ENCODE measurements at places on chromosomes 6 and 20. TPM values are rescaled to one million over a fixed set of nuclear protein-coding genes. Genes with fewer than 3 reads are reported as not detected.

The OPRL1 gene
- polyA plus RNA-seq, result 0.29 TPM

DNA sequence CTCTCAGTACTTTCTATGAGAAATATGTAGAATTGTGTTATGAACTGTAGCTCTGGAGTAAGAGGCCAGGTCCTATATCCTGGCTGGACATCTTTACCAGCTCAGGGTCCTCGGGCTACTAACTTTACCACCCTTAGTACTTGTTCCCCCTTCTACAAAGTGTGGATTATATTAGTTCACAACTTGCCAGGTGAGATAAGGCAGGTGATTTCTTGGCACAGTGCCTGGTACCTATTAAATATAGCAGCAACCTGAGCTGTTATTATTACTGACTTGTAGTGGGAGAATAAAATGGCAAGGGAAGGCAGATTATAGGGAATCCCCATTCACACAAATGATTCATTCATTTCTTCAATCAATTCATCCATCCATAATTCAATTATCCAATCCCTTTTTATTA, 150.1 kb downstream of the DOK5 start:
- no peak for DNase-seq

DNA sequence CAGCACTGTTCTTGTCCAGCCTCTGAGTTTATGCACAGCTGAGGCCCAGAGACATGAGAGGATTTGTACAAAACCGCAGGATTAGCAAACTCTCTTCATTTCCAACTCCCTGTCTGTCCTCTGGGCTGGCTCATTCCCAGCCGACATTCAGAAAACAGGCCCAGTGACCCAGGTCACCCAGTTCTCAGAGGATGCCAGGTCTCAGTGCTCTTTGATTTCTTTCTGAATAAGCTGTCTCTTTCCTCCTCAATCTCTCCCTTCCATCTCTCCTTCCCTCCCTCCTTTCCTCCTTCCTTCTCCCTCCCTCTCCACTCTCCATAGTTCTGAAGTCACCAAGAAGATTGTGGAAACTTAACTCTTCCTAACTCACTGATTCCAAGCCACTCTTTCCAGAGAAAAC, 372.7 kb upstream of the SULF2 start:
- no peak for DNase-seq

- no peak for DNase-seq
These were observed 648.0 kb upstream of the GJE1 start for GRCh38 chr6:141484711-141485110.

GRCh38 chr20:38812182-38812581, 6.7 kb downstream of the PPP1R16B start:
- no peak for DNase-seq

The TMEM244 gene
- not detected for polyA plus RNA-seq
